ENCODE measurements at places on chromosomes 3 and 15.

DNA sequence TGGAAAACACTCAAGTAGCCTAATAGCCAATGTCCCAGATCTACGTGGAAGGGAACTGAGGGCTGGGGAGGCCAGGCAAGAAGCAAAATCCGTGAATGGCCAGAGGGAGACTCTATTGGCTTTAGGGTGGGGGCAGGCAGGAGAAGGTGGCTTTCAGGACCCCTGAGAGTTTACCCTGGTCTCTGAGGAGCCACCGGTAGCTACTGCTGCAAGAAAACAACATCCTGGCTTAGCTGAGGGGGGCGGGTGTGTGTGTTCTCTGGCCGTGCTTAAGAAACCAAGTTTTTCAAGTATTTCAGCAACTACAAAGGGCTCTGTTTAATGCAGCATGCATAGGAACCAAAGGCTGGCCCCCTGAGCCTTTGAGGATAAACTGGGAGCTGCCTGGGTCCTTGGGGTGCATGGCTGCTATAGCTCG is 47.6 kb upstream of the TRPM1 start:
- DNase-seq: no peak

DNA sequence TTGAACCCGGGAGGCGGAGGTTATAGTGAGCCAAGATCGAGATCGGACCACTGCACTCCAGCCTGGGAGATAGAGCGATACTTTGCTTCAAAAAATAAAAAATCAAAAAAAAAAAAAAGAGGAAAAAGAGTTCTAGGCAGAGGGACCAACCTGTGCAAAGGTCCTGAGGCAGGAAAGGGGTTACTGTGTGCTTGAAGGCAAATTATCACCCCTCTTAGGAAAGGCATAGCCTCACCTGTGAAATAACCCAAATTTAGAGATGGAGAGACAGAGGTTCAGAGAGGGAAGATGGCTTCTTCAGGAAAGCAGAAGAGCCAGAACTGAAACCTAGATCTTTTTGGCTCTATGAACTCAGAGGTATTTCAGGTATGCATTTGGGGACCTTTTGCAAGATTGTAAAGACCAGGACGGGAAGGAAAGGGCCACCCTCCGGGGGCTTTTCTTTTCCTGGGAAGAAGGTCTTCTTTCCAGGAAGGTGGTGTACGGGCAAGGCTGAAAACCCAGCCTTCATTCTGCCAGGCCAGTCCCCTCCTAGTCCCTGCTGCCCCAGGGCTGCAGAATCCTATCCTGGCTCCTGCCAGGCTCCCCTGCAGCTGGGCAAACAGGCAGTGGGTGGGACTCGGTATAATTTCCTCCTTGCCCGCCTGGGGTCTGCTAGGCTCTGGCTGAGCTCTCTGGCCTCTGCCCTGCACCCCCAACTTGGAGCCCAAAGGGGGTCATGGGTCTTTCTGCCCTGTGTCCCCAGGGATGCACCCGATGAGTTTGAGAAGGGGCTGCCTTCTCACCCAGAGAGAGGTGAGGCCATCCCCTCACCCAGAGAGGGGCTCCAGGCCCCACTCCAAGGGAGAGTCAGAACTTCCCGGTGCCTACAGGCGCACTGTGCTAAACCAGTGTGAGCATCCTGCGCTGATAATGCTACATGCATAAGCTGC is 14.4 kb upstream of the CSK start:
- DNase-seq: no peak

GRCh38 chr15:77013776-77014131 is 18.8 kb downstream of the PSTPIP1 start:
- peak; percentile 75 for DNase-seq

- DNase-seq: no peak
These were observed 70.7 kb downstream of the SOX2 start for GRCh38 chr3:181782306-181782954.

DNA sequence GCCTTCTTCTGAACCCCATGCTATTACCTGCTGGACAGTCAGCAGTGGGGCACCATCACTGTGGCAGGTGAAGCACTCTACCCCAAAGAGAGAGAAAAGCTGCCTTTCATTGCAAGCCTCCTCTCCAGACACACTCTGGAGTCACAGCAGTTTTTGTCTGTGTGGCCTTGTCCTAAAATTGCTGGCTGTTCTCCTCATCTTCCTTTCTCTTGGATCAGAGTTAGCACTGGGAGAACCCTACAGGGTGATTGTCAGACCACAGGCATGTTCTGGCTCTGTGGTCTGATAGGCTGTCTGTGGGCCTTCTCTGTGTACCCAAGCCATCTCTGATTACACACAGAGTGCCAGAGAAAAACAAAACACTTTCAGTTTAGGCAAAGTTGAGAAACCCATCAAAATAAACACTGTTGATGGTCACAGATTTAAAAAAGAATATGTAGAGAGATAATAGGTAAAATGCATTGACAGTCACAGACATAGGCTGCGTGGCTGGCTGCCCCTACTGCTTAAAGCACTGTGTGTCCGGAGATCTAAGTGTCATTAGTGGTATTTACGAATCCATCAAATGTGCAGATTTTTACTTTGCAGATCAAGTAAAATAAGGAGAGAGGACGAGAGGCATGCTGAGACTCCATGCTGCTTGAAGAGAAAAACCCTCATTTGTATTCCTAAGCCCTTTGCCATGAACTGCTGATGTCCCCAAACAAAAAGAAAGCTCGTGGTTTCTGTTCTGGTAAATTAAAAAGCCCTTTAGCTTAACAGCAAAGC is 689.9 kb downstream of the TUSC7 start:
- DNase-seq: no peak

DNA sequence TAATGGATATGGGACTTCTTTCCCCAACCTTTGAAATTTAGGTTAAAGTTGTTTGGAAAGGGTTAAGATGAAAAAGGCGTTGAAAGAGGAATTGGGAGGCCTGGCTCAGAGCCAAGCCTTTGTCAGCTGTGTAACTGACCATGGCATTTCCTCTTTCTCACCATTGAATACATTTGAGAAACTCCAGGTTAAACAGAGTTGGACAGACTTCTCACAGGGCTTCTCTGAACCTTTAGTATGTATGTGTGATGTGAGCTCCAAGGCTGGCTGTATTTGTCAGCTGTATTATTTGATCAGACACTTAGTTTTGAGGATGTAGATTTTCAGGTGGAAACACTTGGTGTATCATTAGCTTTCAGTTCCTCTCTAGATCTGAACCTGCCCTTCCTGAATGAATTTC is 136.4 kb upstream of the GOLGA6L4 start:
- DNase-seq: no peak

DNA sequence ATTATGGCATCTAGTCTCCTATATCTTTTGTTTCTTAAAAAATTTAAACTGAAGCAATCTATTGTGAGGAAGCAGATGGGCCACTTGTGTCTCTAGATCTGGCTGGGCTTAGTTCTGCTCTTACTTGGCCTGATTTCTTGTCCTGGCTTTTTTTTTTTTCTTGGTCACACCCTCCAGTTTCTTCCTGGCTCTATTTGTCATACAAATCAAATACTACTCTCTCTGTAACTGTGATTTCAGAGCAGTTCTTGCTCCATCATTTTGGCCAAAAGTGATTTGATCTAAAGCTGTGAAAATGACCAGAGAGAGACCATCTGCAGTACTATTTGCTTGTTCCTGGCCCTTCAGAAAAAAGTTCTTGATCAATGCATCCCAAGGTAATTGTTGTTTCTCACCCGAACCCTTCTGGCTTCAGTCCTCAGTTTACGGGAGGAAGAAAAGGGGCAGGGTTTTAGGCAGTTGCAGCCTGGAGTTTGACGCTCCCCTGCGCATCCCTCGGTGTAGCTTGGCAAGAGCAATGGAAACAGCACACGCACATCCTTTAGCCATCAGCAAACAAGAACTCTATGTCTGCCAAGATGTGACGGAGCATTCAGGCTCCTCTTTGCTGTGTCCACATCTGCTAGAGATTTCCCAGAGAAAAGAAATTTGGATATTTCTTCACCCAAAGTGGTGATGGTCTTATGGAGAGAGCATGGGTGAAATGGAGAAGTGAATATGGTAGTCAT is 31.6 kb downstream of the CHST2 start:
- no peak for DNase-seq

GRCh38 chr15:34327906-34328305 is 9.7 kb downstream of the SLC12A6 start:
- DNase-seq: no peak

DNA sequence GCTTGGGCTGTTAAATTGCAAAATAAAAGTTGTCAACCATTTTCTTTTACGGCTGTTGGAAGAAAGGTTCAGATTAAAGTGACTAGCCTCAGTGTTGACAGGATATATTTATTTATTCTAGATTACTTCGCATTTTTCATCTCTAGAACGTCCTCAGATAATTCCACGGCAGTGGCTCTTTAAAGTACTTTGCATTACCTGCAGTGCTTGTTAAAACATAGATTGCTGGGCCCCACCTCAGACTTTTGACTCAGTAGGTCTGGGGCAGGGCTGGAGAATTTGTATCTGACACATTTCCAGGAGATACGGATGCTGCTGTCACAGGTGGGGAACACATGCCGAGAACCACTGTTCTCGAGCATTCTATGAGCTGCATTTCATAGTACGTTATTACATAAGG is 292.7 kb downstream of the EDEM1 start:
- no peak for DNase-seq

DNA sequence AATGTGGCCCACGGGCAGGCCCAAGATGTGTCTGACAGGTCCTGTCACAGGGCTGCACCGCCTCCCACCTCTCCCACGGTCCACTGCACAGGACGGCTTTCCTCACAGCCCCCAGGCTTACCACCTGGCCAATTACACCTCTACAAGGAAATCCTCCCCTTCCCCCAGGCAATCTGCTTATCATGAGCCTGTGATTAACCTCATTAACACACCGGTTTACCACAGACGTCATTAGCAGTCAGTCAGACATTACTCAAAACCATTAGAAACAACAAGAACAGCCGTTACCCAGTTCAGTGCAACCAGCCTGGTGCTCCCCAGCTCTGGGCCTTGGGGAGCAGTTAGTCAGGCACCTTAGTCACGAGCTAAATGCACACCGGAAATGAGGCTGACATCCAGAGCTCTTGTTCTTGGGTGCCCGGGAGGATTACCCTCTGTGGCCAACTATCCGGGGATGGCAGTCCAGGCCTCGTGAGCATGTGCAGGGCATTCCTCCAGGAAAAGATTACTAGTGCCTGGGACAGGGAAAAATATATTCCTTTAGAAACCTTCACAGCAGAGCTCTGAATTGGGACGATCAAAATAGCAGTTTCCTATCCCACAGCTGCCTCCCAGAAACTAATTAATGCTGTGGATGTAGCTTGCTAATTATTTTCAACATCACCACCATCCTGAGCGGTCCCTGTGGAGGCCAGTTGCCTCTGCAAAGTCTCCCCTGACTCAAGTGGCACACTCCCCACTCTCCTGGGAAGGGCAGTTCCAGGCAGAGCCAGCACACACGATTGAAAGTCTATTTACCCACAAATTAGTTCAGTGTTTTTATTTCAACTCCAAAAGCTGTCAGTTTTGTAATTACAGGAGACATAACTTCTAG is 117.4 kb upstream of the ZBED2 start:
- no peak for DNase-seq

GRCh38 chr15:56320861-56321260 is 44.4 kb upstream of the TEX9 start:
- DNase-seq: no peak

DNA sequence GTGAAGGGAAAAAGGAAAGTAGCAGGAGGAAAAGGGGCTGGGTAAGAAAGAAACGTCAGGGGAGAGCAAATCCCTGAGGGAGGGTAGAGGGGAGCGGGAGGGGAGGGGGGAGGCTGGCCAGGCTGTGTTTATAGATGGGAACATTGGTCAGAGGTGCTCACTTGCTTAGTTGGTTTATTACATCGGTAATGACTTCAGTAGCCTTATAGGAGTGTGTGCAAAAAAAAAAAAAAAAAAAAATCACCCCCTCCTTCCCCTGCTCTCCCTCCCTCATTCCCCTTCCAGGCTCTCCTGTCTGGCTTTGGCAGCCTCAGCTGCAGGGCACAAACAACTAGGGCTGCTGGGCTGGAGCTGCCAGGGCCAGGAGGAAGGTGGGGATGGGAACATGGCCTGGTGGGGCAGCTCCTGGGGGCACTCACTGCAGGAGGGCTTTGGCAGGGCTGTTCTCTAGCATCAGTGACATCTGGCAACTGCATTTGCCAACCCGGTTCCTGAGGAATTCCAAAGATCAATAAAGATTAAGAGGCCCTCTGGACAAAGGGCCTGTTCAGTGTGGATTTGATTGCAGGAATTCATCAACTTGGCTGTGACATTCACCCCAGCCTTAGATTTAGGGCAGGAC is 334.5 kb upstream of the FRG2C start:
- no peak for DNase-seq

DNA sequence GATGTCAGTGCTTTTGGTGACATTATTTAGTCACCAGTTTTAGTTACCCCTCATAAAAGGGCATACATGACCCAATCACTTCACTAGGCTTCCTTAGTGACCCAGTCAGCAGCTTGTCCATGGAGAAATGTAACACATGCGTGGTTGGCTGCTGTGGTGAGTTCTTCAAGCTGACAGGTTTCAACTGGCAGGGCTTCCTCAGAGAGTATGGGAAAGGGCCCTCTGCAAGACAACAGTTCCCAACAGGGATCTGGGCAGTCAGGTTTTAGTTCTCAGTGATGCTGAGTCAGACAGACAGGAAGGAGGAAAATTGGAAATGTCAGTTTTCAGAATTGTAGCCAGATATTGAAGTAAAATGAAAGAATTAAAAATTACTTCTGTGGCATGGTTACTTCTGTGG is 282.5 kb downstream of the TBL1XR1 start:
- DNase-seq: no peak

GRCh38 chr3:114680299-114680698 is 386.5 kb downstream of the TIGIT start:
- no peak for DNase-seq

GRCh38 chr15:33059184-33059583 is 135.3 kb downstream of the FMN1 start:
- no peak for DNase-seq

GRCh38 chr3:123672429-123673146 is 87.7 kb upstream of the HACD2 start:
- DNase-seq: no peak

- DNase-seq: no peak
These were observed 518.2 kb upstream of the NAALADL2 start for GRCh38 chr3:174340624-174341587.

- DNase-seq: peak; percentile 33
These were observed 783 bp downstream of the RNF168 start for GRCh38 chr3:196502775-196503195.

DNA sequence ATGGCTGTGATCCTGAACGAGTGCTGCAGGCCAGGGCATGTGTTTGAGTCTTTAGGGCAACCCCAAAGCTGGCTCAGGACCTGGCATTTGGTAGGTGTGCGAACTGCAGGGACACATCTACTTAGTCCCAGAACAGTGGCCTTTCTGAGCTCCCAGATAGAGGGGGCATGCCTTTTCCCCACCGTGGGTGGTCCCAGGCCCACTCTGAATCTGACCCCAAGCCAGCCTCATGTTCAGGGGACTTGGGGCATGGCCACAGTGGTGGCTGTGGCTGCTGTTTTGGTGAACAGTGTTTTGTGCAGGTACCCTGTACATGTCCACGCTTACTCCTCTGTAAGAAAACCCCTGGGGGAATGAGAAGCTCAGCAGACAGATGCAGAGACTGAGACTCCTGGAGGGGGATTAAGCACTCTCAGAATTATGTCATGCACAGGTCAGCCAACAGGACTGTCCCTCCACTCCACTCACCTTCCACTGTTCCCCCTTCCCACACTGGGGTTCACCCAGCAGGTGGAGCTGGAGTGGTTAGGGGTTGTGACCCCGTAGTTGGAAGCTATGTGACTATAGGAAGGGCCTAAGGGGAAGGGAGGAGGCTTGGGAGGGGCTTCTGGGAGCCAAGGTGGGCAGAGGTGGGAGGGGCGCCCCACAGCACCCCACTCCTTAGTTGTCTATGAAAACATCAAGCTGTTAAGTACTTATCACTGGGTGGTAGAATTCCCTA is 16.4 kb downstream of the ESYT3 start:
- no peak for DNase-seq

GRCh38 chr15:90239371-90239770 is 5.4 kb downstream of the GDPGP1 start:
- DNase-seq: no peak
